ENCODE measurements at places on chromosomes 2 and 18. TPM values are rescaled to one million over a fixed set of nuclear protein-coding genes. Genes with fewer than 3 reads are reported as not detected.

GRCh38 chr2:238963971-238964328 lies 116.1 kb downstream of the TWIST2 start:
- H3K36me3 ChIP-seq, result no peaks in the 10 kb centered on the region
- DNase-seq, result no peak
- no peaks in the 10 kb centered on the region for H3K4me1 ChIP-seq
- H3K27ac ChIP-seq, result no peak overlapping the region

- H3K27ac ChIP-seq, result no peak overlapping the region
- no peaks in the 10 kb centered on the region for H3K4me1 ChIP-seq
- H3K4me3 ChIP-seq, result no peak overlapping the region
- H3K27me3 ChIP-seq, result no peaks in the 10 kb centered on the region
Measured at GRCh38 chr2:9269695-9270360, 63.2 kb downstream of the ASAP2 start.

DNA sequence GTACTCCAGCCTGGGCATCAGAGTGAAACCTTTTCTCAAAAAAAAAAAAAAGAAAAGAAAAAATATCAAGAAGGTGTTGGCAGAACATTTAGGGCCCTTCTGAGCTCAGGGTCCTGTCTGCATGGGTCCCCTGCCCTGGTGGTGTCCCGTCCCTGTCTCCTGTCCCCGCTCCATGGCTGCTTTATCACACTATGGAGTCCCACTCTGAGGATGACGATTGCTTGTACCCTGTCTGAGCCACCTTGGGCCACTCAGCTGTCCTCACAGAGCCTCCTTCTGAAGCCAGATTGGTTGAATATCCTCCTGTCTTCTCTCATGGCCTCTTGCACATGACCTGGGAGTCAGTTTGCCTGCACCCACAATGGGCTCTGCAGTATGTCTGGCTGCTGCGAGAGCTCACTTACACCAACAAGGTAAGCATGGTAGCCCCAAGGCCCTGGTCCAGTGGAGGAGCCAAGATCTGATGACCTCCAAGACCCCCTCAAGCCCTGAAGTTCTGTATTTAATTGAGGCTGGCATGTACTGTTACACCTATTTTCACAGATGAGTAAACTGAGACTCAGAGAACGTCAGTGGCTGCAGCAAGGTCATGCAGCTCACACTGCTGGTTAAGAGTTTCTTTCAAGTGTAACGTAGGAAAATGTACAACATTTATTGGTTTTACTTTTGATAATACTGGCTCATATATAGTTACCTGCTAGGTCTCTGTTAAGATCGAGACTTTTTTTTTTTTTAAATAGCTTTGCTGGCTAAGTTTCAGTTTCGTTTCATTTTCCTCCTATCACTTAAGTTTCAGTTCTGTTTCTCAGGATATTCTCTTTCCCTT lies 16.9 kb upstream of the ZCCHC2 start:
- no peaks in the 10 kb centered on the region for H3K36me3 ChIP-seq
- H3K4me3 ChIP-seq, result peak overlapping the region; percentile 42
- no peaks in the 10 kb centered on the region for H3K4me1 ChIP-seq
- H3K27ac ChIP-seq, result peak overlapping the region; percentile 69

GRCh38 chr2:86485802-86486201 lies 44.6 kb downstream of the KDM3A start:
- peaks cover 8% of the 10 kb centered on the region for H3K36me3 ChIP-seq
- no peak overlapping the region for H3K27ac ChIP-seq
- no peaks in the 10 kb centered on the region for H3K27me3 ChIP-seq
- no peak overlapping the region for H3K4me3 ChIP-seq
- no peak for DNase-seq

The PLGLB2 gene
- not detected for total RNA-seq

The IL1F10 gene
- not detected for total RNA-seq

The CELF4 gene
- total RNA-seq, result 3.3 TPM

The IL1RN gene
- 3.1 TPM for total RNA-seq
